NCI-H1092 treated with DMSO at 0.1 percent for 48 hours (cell line): ENCODE measurements at places on chromosomes 12 and 14.

DNA sequence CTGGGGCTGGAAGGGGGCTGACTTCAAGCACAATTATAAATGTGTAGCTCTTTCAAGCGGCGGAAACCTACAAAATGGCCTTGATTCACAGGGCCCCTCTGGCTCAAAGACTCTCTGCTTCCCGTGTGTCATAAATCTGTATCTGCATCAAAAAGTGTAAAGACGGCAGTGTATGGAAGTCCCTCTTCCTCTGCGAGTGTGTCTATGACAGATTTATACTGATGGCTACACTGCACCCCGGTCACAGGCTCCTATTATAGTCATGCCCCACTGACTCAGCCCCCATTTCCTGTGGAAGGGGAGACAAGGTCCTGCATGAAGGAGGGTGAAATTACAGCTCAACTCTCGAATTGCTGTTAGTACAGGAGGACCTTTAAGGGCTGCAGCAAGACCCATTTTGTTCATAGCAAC lies 68.6 kb downstream of the HMGA2 start:
- DNase-seq: no peak

DNA sequence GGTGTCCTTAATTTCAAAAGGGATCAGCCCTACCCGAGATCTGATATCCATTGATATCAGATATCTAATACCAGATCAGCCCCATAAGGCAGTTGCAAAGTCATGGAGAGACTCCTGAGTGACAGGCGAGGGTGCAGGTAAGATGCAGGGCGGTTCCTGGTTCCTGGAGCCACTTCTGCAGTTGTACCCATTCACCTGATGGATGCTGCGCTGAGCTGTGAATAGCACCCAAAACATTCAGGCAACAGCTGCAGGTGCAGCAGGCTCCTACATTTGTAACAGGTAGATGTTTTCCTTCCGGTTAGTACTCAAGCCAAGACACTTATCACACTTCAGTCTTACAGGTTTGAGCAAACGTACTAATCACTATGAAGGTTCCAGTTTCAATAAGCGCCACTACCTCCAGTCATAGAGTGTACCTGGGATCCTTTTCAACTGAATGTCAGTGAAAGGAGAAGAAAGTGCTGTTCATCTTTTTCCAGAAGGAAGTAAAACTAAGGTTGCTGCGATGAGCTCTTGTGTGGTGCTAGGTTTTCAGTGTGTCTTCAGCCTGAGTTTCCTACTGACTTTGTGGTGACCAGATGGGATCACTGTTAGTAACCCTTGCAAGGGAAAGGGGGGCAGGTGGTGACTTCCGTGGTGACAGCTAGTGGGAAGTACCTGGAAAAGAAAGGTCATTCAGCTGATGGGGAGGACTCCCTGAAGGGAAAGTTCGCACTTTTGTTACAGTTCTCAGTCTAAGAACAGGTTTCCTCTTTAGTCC lies 1.9 kb downstream of the ATP6V0A2 start:
- no peak for DNase-seq

GRCh38 chr14:95291859-95292542 lies 27.7 kb downstream of the CLMN start:
- DNase-seq: no peak

DNA sequence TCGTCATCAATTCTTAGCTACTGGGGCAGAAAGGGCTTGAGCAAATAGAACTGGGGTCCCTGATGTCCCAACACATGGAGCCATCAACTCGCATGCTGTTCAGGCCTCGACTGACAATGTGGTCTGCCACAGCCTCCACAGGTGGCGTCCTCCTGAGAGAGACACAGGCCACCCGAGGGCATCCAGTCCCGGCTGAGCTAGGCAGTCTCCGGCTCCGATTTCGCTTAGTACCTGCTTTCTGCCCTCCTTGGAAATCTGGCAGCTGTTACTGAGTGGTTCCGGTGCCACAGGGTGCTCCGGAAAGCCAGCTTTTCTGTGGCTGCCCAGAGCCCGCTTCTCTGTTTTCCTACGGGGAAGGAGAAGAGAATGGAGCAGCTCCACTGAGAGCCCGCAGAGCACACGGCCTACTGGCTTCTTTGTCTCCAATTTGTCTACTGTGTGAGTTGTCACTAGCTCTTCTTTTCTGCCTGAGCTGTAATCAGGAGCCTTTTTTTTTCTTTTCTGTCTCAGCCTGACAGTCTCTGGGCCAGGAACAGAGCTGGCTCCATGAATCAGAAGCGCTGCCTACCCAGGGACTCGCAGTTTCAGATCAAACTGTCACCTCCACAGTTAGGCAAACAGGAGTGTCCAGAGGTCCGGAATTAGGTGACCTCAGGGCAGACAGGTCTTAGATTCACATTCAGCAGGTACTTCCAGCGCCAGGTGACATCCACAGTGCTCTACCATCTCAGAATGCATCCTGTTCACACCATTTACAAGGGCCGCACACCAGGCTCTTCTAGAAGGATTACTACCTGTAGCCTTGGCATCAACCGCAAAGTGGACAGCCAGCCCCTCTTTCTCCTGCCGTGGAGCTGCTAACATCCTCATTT lies 73.3 kb downstream of the MOK start:
- no peak for DNase-seq

DNA sequence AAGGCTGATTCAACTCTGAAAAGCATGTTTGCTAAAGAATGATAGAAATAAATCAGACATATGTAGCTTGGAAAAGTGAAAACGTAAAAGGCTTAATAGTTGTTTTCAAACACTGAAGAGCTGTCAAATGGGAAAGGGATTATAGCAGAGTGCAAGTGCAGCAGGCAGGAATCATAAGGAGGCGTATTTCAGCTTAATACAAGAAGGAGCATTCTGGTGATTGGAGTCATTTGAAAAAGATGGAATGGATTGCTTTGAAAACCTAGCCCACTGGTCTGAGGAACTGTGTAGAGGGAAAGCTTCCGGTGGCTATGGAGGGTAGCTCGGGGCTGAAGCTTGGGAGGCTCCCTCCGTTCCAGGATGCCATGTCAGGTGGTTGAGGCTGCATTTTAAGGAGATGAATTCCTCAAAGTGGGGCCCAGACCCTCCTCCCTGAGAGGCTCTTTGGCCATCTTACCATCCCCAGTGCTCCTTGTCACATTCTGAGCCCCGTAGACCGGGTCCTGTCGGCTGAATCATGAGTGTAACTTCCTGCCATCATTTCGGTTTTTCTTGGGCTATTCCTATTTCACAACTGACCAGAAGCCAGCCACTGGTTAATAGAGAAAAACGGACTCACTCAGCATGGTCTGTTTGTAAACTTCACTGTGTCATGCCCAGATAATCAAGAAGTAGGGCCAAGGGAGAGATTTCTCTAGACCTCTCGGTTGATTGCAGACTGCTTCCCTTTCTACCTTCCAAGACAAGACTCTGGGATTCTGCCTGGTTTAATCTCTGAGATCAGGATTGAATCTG lies 6.5 kb downstream of the WNT5B start:
- no peak for DNase-seq

DNA sequence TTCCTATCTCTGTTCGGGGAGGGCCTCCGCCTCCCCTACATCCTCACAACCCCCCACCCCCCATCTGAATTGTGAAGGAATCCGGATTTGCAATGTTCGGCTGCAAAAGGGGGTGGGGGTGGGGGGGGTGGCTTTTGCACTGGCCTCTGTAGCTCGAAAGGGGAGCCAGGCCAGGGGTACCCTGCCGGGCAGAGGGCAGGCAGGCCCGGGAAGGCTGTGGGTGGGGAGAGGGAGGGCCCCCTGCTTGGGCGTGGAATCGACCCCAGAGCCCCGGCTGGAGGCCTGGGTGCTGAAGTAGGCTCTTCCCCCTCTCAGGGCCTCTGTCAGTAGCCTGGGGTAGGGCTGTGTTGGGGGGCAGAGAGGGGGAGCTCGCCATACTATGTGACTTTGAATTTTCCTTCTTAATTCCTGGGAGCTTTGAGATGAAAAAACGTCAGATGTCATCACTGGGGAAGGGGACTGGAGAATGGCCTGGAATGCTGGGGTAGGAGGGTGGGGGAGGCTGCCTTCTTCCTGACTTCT lies 1.1 kb downstream of the LRP1 start:
- DNase-seq: no peak

- DNase-seq: no peak
These were observed 19.4 kb upstream of the PTGDR start for GRCh38 chr14:52248057-52248456.
